Activated naive CD8-positive, alpha-beta T cell treated with anti-CD3 and anti-CD28 coated beads for 36 hours (primary cell): ENCODE measurements at places on chromosomes 11 and 22. TPM values are rescaled to one million over a fixed set of nuclear protein-coding genes. Genes with fewer than 3 reads are reported as not detected.
A peak's percentile ranks its signal among the peaks of the same experiment; 100 is the strongest.

GRCh38 chr11:19349340-19350025 lies 108.7 kb upstream of the E2F8 start:
- no peak overlapping the region for H3K27ac ChIP-seq
- DNase-seq, result no peak
- H3K27me3 ChIP-seq, result peaks cover 66% of the 10 kb centered on the region
- H3K4me1 ChIP-seq, result no peaks in the 10 kb centered on the region

- H3K27ac ChIP-seq, result peak overlapping the region; percentile 95
- H3K4me1 ChIP-seq, result peaks cover 61% of the 10 kb centered on the region
- H3K4me3 ChIP-seq, result peak overlapping the region; percentile 98
- H3K27me3 ChIP-seq, result no peaks in the 10 kb centered on the region
- peak; percentile 67 for DNase-seq
- H3K36me3 ChIP-seq, result peaks cover 16% of the 10 kb centered on the region
These were observed 486 bp downstream of the STIM1 start for GRCh38 chr11:3855808-3856491.

DNA sequence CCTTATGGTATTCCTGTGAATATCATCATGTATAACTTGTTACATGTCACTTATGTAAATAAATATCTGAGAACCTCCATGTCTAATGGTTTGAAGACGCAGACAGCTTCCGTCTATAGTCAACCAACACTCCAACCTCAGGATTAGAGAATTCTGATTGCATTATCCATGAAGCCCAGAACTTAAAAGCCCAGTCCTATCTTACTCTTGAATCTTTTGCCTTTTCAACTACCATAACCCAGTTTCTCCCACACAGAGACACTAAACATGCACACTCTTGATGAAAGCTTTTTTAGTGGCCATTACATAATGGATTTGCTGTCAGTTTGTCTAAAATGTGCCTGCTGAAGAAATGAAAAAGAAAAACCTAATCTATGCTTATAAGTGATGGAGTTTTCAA lies 1219.2 kb downstream of the LRRC4C start:
- no peak overlapping the region for H3K4me3 ChIP-seq
- no peak for DNase-seq

DNA sequence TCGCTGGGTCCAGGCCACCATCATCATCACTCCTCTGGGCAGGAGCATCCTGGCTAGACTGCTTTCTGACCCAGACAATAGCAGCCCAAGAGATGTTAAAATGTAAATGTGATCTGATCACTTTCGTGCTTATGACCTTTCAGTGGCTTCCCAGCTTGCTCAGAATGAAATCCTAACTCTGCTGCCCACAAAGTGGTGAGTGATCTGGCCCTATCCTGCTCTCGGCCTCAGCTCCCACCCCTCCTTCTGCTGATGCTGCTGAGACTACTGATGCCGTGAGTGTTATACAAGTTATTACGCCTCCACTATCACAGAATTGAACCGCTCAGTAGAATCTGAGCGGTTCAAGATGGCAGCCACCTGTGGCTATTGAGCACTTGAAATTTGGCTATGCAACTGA lies 26.2 kb downstream of the ELF5 start:
- H3K4me1 ChIP-seq, result no peaks in the 10 kb centered on the region
- DNase-seq, result no peak

DNA sequence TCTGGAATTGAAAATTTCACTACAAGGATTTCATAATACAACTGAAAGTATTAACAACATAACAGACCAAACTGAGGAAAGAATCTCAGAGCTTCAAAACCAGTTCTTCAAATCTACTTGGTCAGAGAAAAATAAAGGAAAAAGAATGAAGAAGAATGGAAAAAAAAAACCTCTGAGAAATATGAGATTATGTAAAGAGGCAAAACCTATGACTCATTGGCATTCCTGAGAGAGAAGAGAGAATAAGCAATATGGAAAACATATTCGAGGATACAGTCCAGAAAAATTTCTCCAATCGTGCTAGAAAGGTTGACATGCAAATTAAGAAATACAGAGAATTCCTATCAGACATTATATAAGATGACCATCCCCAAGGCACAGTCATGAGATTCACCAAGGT lies 23.4 kb upstream of the GPR83 start:
- no peak overlapping the region for H3K4me3 ChIP-seq
- no peak for DNase-seq
- H3K27ac ChIP-seq, result no peak overlapping the region
- peaks cover 67% of the 10 kb centered on the region for H3K36me3 ChIP-seq
- H3K4me1 ChIP-seq, result peaks cover 9% of the 10 kb centered on the region

GRCh38 chr22:41799486-41800347 lies 762 bp upstream of the CCDC134 start:
- peak overlapping the region; percentile 96 for H3K27ac ChIP-seq
- no peaks in the 10 kb centered on the region for H3K27me3 ChIP-seq
- H3K4me1 ChIP-seq, result peaks cover 31% of the 10 kb centered on the region
- H3K4me3 ChIP-seq, result peak overlapping the region; percentile 96

DNA sequence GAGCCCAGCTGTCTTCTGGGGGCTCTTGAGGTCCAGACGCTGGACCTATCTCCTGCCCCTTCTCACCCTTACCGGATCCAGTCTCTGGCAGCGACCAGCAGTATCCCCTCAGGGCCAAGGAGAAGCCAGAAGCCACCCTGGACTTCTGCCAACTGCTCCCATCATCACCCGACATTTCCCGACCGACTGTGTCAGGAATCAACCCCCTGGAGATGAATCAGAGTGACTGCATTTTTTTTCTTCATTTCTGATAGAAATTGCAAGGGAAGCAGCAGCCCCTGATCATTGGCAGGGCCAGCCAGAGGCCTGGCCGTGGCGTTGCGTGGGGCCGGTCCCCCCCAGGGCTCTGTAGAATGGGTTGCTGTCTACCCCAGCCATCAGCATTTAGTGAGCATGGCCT lies 5.2 kb upstream of the LIF start:
- H3K4me3 ChIP-seq, result no peak overlapping the region
- DNase-seq, result no peak
- peaks cover 41% of the 10 kb centered on the region for H3K4me1 ChIP-seq
- no peak overlapping the region for H3K27ac ChIP-seq
- no peaks in the 10 kb centered on the region for H3K36me3 ChIP-seq

DNA sequence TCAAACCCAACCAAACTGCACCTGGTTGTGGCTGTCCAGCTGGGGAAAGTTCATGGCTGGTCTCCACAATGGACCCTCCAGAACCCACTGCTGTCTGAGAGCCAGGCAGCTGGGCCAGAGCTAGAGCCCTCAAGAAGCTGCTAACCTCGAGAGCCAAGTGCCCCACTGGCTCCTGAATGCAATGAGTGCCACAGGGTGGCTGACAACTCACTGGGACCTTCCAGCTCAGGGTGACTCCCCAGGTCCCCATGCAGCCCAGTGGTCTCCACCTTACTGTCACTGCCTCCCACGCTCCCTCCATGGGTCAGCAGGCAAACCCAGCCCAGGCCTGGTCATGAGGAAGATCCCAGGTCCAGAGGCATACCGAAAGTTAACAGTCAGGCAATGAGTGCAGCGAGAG lies 8.0 kb upstream of the CHST1 start:
- no peak for DNase-seq
- H3K27ac ChIP-seq, result no peak overlapping the region
- no peaks in the 10 kb centered on the region for H3K4me1 ChIP-seq
- no peaks in the 10 kb centered on the region for H3K36me3 ChIP-seq

DNA sequence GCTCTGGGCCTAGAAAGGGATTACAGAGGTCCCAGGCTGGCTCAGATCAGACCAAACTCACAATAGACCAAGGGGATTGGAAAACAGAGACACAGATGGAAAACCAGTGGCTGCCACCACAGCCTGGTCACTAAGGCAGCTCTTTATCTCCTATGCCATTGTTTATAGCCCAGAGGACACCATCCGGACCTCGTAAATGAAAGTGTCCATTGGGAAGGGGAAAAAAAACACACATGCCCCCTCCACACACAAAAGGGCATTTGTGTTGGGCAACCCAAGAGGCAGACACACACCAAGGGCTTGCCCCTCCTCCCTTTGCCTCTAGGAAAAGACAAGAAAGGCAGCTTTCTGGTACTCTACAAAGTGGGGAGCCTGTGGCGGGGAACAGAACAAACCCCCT lies 85.9 kb downstream of the GAB2 start:
- H3K27ac ChIP-seq, result no peak overlapping the region
- peaks cover 8% of the 10 kb centered on the region for H3K4me1 ChIP-seq
- H3K4me3 ChIP-seq, result no peak overlapping the region
- no peaks in the 10 kb centered on the region for H3K27me3 ChIP-seq
- H3K36me3 ChIP-seq, result no peaks in the 10 kb centered on the region

DNA sequence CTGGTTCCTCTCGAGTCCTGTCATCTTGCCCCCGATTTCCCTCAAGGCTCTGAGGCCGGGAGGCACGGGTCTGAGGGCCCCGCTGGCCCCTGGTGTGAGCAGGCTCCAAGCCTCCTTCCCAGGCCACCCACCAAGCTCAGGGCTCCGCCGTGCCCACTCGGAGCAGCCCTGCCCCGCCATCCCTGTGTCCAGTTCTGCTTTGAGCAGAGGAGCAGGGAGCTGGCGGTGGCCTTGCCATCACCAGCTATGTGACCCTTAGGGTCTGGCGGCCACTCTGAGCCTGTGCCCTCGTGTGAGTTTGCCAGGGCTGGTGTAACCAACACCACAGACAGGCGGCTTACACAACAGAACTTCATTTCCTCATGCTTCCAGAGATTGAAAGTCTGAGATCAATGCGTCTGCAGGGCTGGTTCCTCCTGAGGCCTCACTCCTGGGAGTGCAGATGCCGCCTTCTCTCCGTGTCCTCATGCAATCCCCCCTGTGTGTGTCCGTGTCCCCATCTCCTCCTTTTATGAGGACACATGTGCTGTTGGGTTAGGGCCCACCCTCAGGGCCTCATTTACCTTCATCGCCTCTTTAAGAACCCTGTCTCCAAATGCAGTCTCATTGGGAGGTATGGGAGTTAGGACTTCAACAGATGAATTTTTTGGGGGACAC lies 36.5 kb upstream of the CELSR1 start:
- H3K4me1 ChIP-seq, result peaks cover 20% of the 10 kb centered on the region
- H3K27ac ChIP-seq, result no peak overlapping the region
- no peak overlapping the region for H3K4me3 ChIP-seq
- H3K36me3 ChIP-seq, result no peaks in the 10 kb centered on the region
- H3K27me3 ChIP-seq, result no peaks in the 10 kb centered on the region
- no peak for DNase-seq

DNA sequence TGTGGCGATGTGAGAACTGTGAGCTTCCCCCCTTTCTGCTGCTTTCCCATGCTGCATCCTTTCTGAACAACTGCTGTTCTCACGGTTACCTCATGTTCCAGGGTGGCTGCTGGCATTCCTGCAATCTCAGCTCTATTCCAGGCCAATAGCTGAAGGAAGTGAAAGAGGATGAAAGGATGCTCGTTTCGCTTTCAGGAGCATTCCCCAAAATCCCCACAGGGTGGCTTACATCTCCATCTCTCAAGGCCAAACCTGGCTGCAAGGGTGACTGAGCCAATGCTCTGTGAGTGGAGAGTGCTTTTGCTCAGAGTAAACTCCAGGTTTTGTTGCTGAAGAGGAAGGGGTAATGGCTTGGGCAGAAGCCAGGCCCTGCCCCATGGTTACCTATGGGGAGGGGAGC lies 848.2 kb downstream of the BRD1 start:
- no peak overlapping the region for H3K4me3 ChIP-seq
- H3K4me1 ChIP-seq, result no peaks in the 10 kb centered on the region
- no peaks in the 10 kb centered on the region for H3K36me3 ChIP-seq
- peaks cover 32% of the 10 kb centered on the region for H3K27me3 ChIP-seq
- DNase-seq, result no peak

DNA sequence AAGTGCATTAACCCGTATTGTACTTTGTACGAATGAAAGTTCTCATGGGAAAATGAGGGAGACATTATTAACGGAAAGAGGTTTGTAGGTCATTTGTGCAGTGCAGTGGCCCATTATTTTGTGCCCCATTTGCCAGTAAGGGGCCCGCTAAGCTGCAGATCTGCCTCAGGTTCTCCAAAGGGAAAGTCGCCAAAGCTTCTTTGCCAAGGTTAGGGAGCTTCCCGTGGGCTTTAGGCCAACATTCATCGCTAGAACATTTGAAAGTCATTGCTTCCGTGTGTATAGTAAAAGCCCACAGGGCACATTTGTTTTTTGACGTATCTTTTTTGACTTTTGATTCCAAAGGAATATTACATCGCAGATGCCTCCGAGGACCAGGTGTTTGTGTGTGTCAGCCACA lies 61.0 kb upstream of the SORL1-AS1 start:
- H3K36me3 ChIP-seq, result peaks cover 66% of the 10 kb centered on the region
- peaks cover 64% of the 10 kb centered on the region for H3K4me1 ChIP-seq
- no peaks in the 10 kb centered on the region for H3K27me3 ChIP-seq
- DNase-seq, result no peak
- peak overlapping the region; percentile 86 for H3K27ac ChIP-seq
- no peak overlapping the region for H3K4me3 ChIP-seq

- H3K4me3 ChIP-seq, result no peak overlapping the region
- DNase-seq, result no peak
- no peaks in the 10 kb centered on the region for H3K4me1 ChIP-seq
- no peaks in the 10 kb centered on the region for H3K36me3 ChIP-seq
These were observed 117.5 kb upstream of the CEP126 start for GRCh38 chr11:101797335-101797734.

DNA sequence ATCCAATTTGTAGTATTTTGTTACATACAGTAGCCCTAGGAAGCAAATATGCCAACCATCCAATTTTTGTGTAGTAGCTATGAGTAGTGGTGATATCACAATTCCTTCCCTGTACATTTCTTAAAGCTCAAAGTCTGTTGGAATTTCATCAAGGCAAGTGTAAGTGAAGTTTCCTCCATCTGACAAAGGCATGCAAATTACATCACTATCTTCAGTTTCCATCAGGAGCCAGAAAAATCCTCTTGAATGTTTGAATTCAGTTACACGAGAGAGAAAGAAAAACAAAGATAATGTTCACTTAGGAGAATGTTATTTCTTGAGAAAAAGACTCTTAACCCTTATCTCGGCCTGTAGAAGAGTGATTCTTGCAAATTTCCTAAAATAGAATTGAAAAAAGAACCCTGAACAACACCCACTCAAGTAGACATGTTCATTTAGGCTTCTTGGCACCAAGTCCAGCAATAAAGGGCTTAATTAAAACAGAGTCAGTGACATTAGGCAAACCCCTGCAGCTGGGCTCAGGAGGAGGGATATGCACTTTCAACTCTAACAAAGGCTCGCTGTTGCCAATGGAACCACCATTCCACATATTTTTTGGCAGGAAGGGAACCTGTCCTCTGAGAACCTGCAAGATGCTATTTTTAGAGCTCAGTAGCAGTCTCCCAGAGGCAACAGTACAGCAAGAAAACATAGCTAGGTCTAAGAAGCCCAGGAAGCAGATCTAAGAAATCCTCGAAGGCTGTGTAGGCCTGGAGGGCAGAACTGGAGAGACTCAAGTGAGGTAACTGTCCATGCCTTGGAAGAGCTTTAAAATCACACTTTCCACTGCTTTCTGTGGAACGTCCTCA lies 144.6 kb downstream of the CCDC81 start:
- peaks cover 4% of the 10 kb centered on the region for H3K4me1 ChIP-seq
- no peak for DNase-seq
- H3K27me3 ChIP-seq, result no peaks in the 10 kb centered on the region
- H3K36me3 ChIP-seq, result peaks cover 5% of the 10 kb centered on the region
- no peak overlapping the region for H3K4me3 ChIP-seq
- no peak overlapping the region for H3K27ac ChIP-seq

GRCh38 chr11:45446434-45446833 lies 160.3 kb upstream of the SYT13 start:
- no peak overlapping the region for H3K27ac ChIP-seq

GRCh38 chr11:126963603-126964363 lies 36.8 kb downstream of the KIRREL3 start:
- H3K36me3 ChIP-seq, result no peaks in the 10 kb centered on the region
- no peak overlapping the region for H3K4me3 ChIP-seq
- H3K27me3 ChIP-seq, result peaks cover 20% of the 10 kb centered on the region
- no peaks in the 10 kb centered on the region for H3K4me1 ChIP-seq
- no peak for DNase-seq

CRACR2B gene
- 1.1 TPM for total RNA-seq

FOLR3 gene
- not detected for total RNA-seq

OR4X1 gene
- not detected for total RNA-seq

USH1C gene
- total RNA-seq, result not detected

TTC9C gene
- 33.4 TPM for total RNA-seq
